ENCODE measurements at places on chromosomes 5 and 9.

- no peak for DNase-seq
Measured at GRCh38 chr5:65142511-65143011, 339.2 kb downstream of the ADAMTS6 start.

- no peak for DNase-seq
Measured at GRCh38 chr9:68493541-68493940, 47.1 kb downstream of the TMEM252 start.

DNA sequence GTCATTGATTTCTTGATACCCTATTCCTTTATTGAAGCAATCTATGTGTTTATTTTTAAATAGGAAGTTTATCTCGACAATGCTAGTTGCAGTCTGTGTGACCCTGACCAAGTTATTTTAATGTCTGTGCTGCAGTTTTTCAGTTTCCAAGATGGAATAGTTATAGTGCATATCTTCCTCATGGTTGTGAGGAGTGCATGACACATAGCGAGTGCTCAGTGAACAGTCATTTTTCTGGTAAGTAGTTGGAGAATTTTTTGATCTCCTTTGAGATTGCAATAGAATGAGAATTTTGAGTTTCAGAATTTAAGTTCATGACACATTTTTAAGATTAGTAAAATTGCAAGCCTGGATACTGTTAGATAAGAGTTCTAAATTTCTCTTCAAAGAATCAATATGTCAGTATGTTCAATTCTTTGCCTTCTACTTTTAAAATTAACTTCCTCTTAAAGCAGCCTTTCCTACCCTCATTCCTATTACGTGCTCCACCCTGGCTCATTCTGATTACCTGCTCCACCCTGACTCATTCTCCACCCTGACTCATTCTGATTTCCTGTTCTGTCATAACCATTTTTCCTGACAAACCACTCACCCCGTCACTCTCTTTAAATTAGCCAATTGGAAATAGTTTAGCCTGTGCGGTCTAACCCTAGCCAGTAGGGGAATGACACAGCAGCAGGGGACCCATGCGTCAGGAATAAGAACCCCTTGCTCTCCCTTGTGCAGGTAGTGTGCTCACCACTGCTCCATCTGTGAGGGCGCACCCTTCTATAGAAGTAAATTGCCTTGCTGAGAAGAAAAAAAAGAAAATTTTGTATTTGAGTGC is 30.7 kb downstream of the SPIN1 start:
- DNase-seq: no peak

GRCh38 chr9:90009447-90009846 is 404.6 kb downstream of the GADD45G start:
- no peak for DNase-seq

DNA sequence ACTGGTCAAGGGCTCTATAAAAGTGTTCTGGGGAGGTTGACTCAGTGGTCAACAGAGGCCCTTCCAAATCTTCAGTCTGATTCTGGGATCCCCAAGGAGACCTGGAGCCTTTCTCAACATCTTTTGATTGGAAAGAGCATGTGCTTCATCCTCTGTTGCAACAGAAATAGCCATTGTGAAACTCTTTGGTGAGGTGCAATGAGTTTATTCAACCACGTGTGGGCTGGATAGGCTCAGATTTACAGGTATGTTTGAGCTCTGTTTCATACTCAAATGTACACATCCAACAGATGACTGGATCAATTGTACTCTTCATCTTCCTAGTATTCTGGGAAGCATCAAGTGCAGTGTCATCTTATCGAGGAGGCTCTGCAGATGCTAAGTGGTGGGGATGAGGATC is 60.5 kb downstream of the CTSL start:
- no peak for DNase-seq

DNA sequence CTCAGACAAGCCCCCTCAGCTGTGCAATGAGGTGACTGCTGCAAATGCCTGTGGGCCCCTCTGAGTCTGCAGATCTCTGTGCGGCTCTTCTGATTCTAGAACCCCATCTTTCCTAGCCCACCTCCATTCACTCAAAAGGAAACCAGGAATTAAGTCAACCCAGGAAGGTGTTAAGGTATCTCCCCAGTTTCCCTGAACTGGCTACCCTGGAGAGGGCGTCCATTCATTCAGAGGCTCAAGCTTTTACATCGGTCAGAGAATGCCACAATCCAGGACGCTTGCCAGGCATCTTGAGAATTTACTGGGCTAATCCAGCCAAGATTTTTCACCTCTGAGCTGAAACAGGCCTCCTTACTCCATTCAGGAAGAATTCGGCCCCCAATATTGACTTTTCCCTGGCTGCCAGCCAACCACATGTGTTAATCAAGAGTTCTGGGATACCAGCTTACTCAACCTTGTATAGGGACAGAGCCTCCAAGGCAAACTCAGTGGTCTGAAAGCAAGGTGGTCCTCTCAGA is 889 bp upstream of the ADAMTS12 start:
- peak; percentile 99 for DNase-seq

GRCh38 chr9:101325053-101325452 is 59.8 kb downstream of the BAAT start:
- DNase-seq: no peak

DNA sequence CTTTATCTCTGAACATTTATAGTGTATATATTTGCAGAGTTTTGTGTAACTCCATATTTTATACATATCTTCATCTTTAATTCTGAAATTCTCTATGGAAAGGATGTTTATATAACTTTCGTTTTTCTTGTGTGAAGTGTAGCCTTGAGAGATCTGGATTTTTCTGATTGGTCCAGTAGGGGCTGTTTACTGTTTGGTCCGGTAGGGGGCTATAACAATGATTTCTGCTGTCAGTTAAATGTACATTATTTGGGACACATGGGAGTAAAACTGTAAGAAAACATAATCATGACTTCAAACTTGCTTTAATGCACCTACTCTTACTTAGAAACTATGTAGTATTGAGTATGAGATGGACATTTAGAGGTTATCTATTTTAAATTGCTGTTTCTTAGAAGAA is 527.1 kb upstream of the ARRDC3 start:
- DNase-seq: no peak

- DNase-seq: peak; percentile 13
Measured at GRCh38 chr5:80711938-80712337, 57.2 kb upstream of the DHFR start.

GRCh38 chr9:76143834-76144233 is 250.4 kb downstream of the RFK start:
- no peak for DNase-seq

DNA sequence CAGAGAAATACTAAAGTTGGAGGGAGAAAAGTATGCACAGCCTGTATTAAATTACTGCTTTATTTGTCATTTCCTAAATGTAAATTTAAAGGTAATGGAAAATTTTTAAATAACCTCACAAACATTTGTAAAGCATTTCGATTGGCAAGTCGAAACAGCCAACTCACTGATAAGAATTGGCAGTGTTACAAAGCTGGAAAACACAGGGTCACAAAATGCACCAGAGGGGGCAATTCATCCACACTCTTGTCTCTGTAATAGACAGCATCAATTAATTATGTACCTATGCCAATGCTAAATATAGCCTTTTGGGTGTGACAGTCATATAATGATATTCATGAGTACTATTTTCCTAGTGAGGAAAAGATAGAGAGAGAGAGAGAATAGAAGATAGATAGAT is 140.6 kb upstream of the PRLR start:
- no peak for DNase-seq

- DNase-seq: no peak
Measured at GRCh38 chr5:78077369-78078068, 217.0 kb downstream of the AP3B1 start.

DNA sequence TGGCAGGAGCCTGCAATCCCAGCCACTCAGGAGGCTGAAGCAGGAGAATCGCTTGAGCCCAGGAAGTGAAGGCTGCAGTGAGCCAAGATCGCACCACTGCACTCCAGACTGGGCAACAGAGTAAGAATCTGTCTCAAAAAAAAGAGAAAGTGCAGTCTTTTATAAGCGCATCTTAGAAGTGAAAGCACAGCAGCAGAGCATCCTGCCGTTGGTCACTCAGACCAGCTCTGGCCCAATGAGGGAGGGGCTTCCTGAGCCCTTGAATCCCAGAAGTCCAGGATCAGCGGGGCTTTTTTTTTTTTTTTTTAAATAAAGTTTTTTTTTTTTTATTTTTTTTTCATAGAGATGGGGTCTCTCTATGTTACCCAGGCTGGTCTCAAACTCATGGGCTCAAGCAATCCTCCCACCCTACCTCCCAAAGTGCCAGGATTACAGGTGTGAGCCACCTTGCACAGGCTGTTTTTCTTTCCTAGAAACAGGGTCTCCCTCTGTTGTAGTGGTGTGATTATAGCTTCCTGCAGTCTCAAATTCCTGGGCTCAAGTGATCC is 42.3 kb downstream of the NAIF1 start:
- no peak for DNase-seq

- no peak for DNase-seq
Measured at GRCh38 chr9:137168573-137168903, 1.3 kb downstream of the LRRC26 start.

DNA sequence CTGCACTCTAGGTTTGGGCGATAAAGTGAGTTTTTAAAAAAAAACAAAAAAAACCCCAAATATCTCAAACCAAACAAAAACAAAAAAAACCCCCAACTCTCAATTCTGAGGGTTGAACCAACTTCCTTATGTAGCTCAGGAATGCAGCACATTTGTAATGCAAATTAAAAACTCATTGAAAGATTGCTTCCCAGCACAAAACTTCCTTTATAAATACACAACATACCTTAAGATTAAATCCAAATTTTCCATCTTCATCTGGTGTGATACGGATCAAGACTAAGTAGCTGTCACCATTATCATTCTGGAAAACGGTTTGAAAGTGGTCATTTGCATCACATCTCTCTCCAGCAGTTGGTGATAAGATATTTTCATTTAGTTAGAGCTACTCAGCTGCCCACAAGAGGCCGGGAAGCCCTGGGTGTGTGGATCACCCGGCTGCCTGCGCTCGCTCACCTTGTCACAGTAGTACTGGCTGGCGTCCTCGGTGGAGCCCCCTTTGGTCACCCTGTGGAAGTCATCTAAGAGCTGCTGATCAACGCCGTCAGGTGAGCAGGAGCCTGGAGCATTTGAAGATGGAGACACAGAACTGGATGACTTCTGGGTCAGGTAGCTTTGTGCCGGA is 88.2 kb downstream of the PTPN3 start:
- no peak for DNase-seq

DNA sequence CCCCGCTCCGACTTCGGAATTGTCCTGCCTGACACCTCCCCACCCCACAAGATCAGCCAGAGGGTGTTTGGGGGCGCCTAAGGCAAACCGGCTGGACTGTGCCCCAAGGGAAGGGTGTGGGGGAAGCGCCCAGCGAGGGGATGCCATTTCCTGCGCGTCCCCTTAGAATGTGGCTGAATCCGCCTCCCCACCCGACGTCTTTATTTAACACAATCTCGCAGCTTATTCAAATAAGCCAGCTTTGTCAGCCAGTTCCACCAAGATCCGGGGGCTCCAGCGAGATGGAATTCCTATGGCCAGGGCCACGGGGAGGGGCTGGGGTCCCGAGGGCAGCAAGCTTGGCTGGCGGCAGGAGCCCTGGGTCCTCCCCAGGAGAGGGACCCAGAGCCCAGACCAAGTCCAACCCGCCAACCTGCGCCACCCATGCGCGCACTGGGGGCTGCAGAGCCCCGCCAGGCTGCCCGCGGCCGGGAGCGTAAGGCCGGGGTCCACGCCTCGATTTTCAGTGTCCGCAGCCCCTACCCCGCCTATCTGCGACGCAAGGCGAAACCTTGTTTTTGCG is 7.4 kb downstream of the IRX4 start:
- DNase-seq: no peak

DNA sequence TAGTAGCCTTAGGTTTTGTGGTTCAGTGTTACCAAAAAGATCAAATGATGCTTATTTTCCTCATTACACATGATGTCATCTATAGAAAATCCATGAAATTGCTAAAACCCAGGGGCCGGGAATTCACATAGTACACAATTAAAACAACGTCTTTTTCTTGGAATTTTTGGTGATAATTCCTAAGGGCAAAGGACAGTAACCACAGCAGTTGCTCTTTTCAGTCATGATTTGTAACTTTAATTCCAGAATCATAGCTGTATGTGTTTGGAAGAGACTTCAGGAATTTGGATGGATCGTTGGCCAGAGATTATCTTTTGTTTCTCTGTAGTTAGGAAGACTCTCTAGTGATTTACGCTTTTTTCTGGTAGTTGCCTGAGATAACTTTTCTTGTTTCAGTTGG is 748.7 kb downstream of the TLE4 start:
- DNase-seq: peak; percentile 71

- no peak for DNase-seq
Measured at GRCh38 chr5:154477382-154478223, 424 bp downstream of the HAND1 start.

GRCh38 chr5:93191035-93191817 is 389.8 kb downstream of the NR2F1-AS1 start:
- DNase-seq: no peak
